Activated naive CD4-positive, alpha-beta T cell treated with anti-CD3 and anti-CD28 coated beads for 36 hours (primary cell): ENCODE measurements at places on chromosomes 1 and 21. TPM values are rescaled to one million over a fixed set of nuclear protein-coding genes. Genes with fewer than 3 reads are reported as not detected.

Gene JUN
- 25.9 TPM for total RNA-seq

Gene DONSON
- total RNA-seq, result 35.6 TPM

Gene SYTL1
- 28.5 TPM for total RNA-seq

Gene ALX3
- not detected for total RNA-seq

Gene FCRL1
- total RNA-seq, result not detected

Gene DVL1
- total RNA-seq, result 33.4 TPM

Gene FCGR2B
- total RNA-seq, result not detected

Gene HDAC1
- 120 TPM for total RNA-seq

Gene CFAP57
- total RNA-seq, result 0.14 TPM

Gene SAMSN1
- 43.0 TPM for total RNA-seq

Gene TGFB2
- not detected for total RNA-seq

Gene STMN1
- total RNA-seq, result 746 TPM

Gene OTUD3
- total RNA-seq, result 10.8 TPM

Gene PDC
- total RNA-seq, result not detected

Gene XCL1
- not detected for total RNA-seq

Gene IGSF5
- not detected for total RNA-seq

Gene HSPB7
- total RNA-seq, result not detected

Gene ENAH
- 0.91 TPM for total RNA-seq

Gene OR2AK2
- not detected for total RNA-seq

Gene C1orf141
- total RNA-seq, result 0.25 TPM

Gene PDXK
- 125 TPM for total RNA-seq

Gene COL8A2
- total RNA-seq, result 0.07 TPM

Gene RNPEP
- total RNA-seq, result 44.4 TPM

Gene GJA8
- not detected for total RNA-seq

Gene GPR61
- total RNA-seq, result 0.31 TPM

Gene LGR6
- 0.19 TPM for total RNA-seq

Gene PTPRC
- 689 TPM for total RNA-seq

Gene OR2G6
- total RNA-seq, result not detected

Gene TMPRSS15
- total RNA-seq, result not detected

Gene DCDC2B
- total RNA-seq, result not detected

Gene BTBD8
- 2.0 TPM for total RNA-seq

Gene PGLYRP3
- not detected for total RNA-seq

Gene FAM151A
- total RNA-seq, result not detected

Gene PAX7
- total RNA-seq, result not detected

Gene LAMB3
- total RNA-seq, result 11.8 TPM

Gene TSPEAR
- not detected for total RNA-seq

Gene RRAGC
- total RNA-seq, result 22.3 TPM

Gene GJB5
- total RNA-seq, result not detected

Gene FCN3
- not detected for total RNA-seq

Gene CCDC181
- not detected for total RNA-seq

Gene SDCCAG8
- total RNA-seq, result 24.5 TPM

Gene CITED4
- 2.4 TPM for total RNA-seq

Gene S100A2
- total RNA-seq, result 0.74 TPM

Gene ANGPTL1
- not detected for total RNA-seq

Gene CRP
- total RNA-seq, result not detected

Gene FGR
- 0.10 TPM for total RNA-seq

Gene PRPF38B
- 52.2 TPM for total RNA-seq

Gene MPZ
- total RNA-seq, result 5.9 TPM

Gene SLC26A9
- total RNA-seq, result not detected

Gene LRRIQ3
- 1.2 TPM for total RNA-seq

Gene COL18A1
- 10.3 TPM for total RNA-seq

Gene SLC9A1
- 16.5 TPM for total RNA-seq

Gene KRTAP10-1
- not detected for total RNA-seq
